Stimulated activated memory B cell treated with anti-CD40 and anti-IgM and Interleukin-4, amounts not matched to agents 10 μg/mL and 1 μg/mL and 100 μg/mL, for 72 hours (primary cell): ENCODE measurements at places on chromosomes 5 and 9.

GRCh38 chr9:27801545-27801944 lies 228.3 kb upstream of the C9orf72 start:
- no peak for ATAC-seq

GRCh38 chr9:137726764-137727163 lies 108.0 kb downstream of the EHMT1 start:
- no peak for ATAC-seq

DNA sequence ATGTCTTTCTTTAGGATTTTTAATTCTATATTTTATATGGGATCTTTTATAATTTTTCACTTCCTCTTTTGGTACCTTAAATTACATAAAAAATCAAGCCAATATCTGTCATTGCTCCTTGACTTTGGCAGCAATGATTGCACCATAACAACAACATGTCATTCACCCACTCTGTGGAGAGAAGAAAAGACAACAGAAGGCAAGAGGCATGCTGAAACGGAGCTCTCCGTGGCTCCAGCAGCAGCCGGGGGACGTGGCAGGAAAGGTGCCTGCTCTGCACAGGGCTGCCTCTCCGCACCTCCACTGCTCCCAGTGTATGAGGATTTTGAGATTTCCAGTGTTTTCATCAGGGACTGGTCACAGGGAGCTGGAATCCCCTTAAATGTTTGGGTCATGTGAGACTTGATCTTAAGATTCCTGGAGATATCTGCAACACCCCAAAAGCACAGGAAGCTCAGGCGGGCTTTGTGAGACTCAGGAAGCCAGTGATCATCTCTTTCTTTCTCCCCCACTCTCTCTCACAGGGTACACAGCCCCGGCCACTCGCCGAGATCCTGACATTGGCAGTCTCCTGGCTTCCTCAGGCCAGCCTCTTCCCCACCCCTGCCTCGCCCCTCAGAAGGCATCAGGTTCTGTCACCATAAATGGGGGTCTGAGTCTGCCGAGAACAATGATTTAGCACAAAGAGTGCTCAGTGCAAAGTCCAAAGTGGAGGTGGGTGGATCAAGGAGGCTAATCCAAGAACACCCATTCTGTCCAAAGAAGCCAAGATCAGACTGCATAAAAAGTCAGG lies 74.6 kb downstream of the ACTL7B start:
- no peak for ATAC-seq

DNA sequence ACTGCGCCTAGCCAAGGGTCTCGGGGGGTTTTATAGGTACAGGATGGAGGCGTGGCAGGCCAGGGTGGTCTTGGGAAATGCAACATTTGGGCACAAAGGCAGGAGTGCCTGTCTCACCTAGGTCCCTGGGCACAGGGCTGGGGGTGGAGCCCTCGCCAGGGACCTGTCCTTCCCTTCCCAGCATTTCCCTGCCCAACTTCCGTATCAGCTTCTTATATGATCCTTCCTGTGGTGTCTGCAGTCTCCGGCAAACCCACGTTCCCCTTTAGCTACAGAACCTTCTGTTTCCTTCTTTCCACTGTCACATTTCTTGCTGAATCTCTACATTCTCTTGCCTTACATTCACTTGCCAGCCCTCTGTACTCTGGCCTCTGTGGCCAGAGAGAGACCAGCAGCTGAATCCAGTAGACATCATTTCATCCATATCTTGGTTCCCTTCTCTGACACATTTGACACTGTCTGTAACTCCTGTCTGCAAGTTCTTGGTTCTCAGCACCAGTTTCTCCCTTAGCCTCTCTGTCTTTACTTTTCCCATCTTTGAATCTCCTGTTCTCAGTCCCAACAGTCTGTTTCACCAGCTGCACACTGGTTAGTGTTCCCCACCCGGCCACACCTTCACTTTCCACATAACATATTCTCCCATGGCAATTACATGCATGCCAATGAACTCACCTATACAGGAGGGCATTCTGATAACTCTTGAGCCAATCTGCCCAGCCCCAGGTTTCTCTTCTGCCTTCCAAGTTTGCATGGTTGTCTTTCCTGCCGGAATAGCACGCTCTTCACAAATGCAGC lies 134.7 kb upstream of the ZNF608 start:
- ATAC-seq = no peak

- ATAC-seq = no peak
These were observed 452.7 kb downstream of the CETN3 start for GRCh38 chr5:89956838-89957237.

DNA sequence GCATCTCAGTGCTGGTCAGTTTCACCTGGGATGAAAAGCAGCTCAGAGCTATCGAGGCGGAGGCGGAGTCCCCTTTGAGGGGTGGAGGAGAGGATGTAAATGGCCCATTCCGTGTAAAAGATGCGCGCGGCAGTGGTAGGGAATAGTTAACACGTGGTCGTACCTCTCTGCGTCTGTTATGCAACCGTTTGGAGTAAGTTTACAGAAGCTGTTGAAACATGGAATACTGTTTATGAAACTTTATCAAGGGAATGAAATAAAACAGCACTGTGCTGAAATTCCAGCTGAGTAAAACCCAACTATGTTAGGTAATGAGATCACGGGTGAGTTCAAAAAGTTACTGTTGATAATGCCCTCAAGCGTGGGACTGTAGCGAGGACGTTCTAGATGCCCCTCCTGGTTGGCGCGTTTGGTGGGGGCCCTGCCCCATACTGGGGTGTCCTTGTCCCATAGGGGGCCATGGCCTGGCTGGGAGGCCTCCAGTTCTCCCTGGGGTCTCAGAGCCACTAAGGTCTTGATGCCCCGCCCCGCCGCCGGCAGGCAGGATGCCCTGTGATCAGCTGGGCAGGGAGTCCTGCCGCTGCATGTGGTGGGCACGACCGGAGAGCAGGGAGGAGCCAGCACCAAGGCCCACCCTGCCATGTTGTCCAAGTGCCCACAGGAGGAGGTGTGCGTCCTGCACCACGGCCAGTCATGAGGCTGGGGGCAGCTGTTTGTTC lies 90.9 kb downstream of the COL5A1 start:
- no peak for ATAC-seq
